Activated CD4-positive, alpha-beta T cell treated with anti-CD3 and anti-CD28 coated beads for 1 hour (primary cell): ENCODE measurements at places on chromosomes 16 and 17.
A peak's percentile ranks its signal among the peaks of the same experiment; 100 is the strongest.

GRCh38 chr17:7445619-7445968, 733 bp downstream of the CHRNB1 start:
- no peak for DNase-seq

GRCh38 chr16:74100395-74101326, 196.0 kb upstream of the PSMD7 start:
- no peak for DNase-seq

DNA sequence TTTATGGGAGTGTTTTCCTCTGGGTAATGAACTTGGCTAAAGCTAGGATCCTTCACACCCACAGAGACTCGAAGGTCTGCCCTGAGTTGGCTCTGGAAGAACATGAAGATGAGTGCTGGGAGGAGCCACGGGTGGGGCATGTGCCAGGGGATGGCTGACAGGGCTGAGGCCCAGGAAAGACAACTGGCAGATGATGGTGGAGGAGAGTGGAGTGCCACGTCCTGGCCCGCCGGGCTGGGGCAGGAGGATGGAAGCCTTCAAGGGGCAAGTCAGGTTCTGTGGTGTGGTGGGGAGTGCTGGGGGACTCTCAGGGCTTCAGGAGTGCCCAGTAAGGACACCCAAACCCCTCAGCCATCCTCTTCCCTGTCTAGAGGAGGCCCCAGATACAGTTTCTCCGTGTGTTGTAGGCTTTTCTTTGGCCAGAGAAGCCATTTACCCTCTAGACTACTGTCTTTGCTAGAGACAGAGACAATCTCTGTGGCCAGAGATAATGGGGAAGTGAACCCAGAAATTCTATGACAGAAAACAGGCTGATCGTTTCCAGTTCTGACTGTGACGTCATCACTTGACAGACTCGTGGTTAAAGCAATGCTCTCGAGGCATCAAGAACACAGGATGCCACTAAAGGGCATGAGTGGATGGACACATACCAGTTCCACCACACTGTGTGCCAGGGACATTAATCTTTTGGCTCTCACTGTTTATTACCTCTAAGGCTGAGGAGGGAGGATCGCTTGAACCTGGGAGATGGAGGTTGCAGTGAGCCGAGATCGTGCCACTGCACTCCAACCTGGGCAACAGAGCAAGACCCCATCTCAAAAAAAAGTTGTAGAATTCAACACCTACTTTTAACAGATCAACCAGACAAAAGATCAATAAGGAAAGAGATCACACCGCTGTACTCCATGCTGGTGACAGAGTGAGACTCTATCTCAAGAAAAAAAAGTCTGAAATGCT, 18.6 kb upstream of the SLC5A10 start:
- DNase-seq = no peak

- no peak for DNase-seq
Measured at GRCh38 chr17:83012868-83013778, 66.3 kb upstream of the METRNL start.

GRCh38 chr16:89798832-89799370, 17.5 kb downstream of the FANCA start:
- no peak for DNase-seq

GRCh38 chr17:1494736-1495253, 2.3 kb upstream of the MYO1C start:
- no peak for DNase-seq

DNA sequence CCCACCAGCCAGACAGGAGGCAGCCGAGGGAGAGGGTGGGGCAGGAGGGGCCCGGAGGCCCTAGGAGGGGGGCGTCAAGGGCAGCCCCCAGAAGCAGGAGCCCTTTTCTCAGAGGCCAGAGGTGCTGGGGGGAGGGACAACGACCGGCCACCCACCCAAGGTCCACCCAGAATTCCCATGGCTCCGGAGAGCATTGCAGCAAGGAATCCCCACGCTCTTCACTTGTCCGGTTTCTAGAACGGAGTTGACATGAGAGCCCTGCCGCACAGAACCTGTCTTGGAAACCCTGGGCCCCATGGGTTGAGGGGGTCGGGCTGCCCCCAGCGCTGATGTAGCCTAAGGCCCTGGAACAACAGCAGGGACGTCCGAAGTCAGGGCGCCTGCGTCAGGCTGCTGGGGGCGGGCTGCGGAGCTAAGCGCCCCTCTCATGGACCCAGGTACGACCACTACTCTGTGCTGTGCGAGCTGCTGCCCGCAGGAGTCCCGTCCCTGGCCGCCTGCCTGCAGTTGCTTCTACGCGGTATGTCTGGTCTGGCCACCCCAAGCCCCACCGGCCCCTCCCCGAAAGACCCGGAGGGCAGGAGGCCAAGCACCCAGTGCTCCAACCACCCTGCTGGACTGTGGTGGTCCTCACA, 11.2 kb downstream of the CYBC1 start:
- no peak for DNase-seq

- DNase-seq = no peak
Measured at GRCh38 chr17:8162997-8163977, 539 bp upstream of the VAMP2 start.

- DNase-seq = no peak
Measured at GRCh38 chr16:82636485-82636884, 9.7 kb downstream of the CDH13 start.

- no peak for DNase-seq
Measured at GRCh38 chr17:40168262-40168832, 8.9 kb upstream of the RAPGEFL1 start.

DNA sequence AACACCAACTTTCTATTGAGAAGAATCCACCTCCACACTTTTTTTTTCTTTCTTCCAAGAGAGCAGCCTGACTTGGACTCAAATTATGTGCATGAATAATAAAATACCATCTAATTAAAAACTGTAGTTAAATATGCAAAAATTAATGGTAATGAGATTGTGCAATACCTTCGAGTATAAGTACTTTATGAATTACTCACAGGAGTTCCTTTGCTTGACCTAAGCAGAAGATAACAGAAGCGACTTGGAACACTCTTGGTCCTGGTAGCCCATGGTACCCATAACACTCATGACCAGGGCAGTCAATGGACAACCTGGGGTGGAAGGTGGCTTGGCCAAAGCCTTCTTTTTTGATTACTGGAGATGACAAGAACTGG, 203.5 kb upstream of the IRX3 start:
- DNase-seq = no peak

DNA sequence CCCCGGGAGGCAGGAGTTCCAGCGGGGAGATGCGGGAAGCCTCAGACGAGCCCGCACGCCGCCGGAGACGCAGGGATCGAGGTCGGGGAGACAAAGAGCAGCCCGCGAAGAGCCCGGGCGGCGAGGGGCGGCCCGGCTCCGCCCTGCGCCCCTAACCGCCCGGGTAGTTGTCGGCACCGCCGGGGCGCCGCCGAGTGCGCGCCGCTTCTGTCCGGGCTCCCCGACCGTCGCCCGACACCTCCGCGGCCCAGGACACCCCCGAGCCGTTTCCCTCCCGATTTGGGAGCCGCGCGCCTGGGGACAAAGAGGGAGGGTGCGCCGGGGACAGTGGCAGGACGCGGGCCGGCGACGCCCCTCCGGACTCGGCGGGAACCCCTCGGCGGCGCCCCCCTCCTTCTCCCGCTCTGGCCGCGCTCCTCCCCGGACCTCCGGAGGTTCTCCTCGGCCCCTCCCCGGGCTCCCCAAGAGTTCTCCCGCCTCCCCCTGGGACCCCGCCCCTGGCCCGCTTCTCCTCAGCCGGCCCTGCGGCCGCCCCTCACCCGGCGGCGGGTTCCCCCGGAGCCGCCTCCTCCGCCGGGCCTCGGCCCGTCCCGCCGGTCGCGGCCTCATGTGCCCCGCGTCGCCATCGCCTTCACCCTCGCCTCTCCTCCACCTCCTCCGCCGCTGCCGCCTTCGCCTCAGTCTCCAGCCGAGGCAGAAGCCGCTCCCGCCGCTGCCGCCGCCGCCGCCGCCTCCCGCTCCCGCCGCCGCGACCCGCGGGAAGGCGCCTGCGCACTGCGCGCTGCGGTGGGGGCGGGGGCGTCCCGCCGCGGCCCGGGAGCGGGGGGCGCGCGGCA, at the start of gene GJC1:
TSS of gene GJC1 (minus strand) at position 765 of the 836 bp plus-strand sequence. CDS start 24,470 bp downstream, outside the sequence.
- DNase-seq = no peak

DNA sequence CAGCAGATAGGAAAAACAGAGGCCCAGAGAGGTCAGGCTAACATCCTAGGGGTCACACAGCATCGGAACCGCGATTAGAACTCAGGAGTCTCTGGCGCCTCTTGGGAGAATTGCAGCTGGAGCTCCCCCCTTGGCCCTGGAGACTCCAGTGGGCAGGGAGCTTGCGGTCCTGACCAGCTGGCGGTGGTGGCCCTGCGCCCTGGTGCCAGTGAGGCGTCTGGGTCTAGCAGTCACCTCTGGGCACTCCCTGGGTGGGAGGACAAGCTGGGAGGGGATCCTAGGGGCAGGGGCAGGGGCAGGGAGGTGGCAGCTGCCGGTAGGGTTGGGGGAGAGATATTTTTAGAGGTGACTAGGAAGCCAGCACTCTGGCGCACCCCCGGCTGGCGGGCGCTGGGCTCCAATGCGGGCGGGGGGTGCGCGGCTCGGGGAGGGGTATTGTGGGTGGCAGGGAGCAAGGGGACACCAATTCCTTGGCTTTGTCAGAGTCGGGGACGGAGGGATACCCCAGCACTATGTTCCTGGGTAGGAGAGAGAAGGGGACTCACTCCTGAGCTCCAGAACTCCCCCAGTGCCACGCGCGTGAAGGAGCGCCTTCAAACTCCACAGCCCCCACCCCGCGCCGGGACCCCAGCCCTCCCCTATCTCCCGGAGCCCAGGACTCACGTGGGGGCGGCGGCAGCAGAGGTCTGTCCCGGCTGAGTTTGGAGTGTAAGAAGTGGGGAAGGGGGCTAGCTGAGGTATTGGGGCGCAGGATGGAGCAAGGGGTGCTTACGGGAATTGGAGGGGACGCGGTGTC, 584 bp downstream of the PHOSPHO1 start:
- no peak for DNase-seq

DNA sequence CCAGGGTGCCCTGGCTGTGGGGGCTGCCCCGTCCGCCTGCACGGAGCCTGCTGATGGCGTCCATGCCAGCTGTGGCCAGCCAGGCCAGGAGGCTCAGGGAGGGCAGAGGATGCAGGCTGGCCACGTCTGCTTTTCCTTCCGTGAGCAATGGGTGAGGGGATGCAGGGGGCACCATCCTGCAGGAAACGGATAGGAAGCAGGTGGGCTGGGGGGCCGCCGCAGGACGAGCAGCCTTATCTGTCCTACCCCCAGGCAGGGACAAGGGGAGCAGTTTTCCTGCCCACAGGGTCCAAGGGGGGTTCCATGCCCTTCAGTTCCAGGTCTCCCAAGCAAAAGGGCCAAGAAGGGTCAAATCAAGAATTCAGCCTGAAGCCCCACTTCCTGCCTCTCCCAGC, 6.8 kb downstream of the DUS1L start:
- no peak for DNase-seq

GRCh38 chr17:35745246-35745645, 7.8 kb downstream of the GAS2L2 start:
- DNase-seq = no peak

GRCh38 chr17:50949989-50950877, 84.1 kb upstream of the TOB1 start:
- peak; percentile 34 for DNase-seq

DNA sequence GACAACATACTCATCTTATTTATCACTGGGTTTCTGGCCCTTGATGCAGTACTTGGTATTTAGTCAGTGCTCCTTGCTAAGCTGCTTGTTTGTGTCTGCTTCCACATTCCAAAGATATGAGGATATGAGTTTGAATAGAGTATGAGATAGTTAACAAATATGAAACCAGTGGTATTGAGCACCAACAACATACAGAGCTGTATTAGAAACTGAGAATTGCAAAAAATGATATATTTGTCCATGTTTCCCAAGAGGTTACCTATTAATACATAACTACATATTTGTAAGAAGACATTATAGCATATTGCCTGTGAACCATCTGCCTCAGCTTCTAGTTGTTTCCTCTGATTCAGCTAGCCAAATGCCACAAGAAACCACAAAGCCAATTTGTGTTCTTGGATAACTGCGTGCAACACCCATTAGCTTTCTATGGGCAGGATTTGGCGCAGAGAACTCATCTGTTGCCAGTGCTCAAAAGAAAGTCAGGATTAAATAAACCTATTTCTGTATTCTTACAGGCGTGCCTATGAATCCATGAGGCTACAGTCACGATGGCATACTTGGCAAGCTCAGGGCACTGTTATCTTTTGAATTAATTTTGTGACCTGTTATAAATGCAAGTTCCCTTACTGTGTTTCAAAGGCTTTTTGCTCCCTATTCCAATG, 194.4 kb downstream of the MAP2K6 start:
- no peak for DNase-seq

DNA sequence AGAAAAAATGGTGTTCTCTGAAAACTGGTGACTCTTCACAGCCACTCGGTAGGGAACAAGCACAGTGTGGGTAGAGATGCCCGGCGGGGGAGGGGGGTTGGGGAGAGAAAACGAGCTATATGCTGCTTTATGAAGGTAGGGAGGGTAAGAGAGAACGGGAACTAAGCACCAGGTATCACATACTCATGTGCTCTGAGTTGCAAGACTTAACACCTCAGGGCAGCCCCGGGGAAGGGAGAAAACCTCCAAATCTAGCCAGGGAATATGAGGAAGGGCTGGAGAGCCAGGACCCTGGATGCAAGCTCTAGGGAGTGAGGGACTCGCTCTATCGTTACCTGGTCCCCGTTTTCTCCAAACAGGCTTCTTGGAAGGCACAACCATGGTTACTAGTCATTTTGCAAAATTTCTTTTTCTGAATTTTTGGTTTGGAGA, 35.3 kb downstream of the HIC1 start:
- no peak for DNase-seq

- no peak for DNase-seq
Measured at GRCh38 chr16:12334071-12334470, 357.5 kb downstream of the SNX29 start.

GRCh38 chr16:82864332-82865040, 237.7 kb downstream of the CDH13 start:
- no peak for DNase-seq

- no peak for DNase-seq
Measured at GRCh38 chr17:55175788-55176427, 88.9 kb upstream of the HLF start.

- DNase-seq = no peak
Measured at GRCh38 chr17:75110234-75110937, 617 bp downstream of the ARMC7 start.

GRCh38 chr16:89431630-89432029, 58.7 kb downstream of the ANKRD11 start:
- no peak for DNase-seq

GRCh38 chr16:79229361-79229760, 371.2 kb downstream of the MAF start:
- DNase-seq = no peak

- DNase-seq = no peak
Measured at GRCh38 chr16:81823734-81824133, 44.6 kb downstream of the PLCG2 start.

GRCh38 chr16:15990902-15991301, 41.5 kb downstream of the ABCC1 start:
- no peak for DNase-seq
